ENCODE measurements at places on chromosomes 6 and 20.

GRCh38 chr6:147267658-147268057, 63.4 kb downstream of the STXBP5 start:
- DNase-seq: no peak

GRCh38 chr6:81725127-81725526, 27.4 kb downstream of the TENT5A start:
- DNase-seq: no peak

- no peak for DNase-seq
These were observed 154.3 kb downstream of the CCDC170 start for GRCh38 chr6:151647976-151648639.

DNA sequence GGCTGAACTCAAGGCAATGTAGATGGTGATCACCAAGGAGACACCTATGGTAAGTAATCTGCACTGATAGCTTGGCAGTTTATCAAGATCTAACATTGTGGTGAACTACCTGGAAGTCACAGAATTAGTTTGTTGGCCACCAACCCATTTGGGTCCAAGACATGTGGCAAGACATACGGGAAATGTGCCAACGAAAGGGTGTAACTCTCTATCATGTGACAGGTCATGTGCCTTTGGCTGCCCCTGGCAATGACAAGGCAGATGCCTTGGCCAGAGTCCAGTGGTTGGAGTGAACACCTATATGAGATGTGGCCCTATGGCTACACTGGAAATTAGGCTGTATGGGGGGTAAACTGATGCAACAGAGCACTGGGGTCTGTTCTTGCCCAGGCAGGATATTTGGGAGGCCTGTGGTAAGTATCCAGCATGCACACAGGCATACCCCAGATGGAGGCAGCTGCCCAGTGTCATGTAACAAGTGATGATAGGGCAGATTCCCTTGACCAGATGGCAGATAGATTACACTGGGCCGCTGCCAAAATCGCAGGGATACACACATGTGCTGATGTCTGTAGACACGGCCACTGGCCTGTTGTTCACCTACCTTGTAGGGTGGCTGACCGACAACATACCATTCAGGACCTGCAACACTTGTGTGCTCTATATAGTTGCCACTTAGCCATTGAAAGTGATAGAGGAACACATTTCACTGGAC, 35.5 kb upstream of the HSF2 start:
- DNase-seq: no peak

GRCh38 chr6:18119236-18119635, 3.2 kb downstream of the NHLRC1 start:
- DNase-seq: no peak

- no peak for DNase-seq
These were observed 298.8 kb upstream of the FERMT1 start for GRCh38 chr20:6421321-6422248.

- no peak for DNase-seq
These were observed 22.9 kb downstream of the CYP39A1 start for GRCh38 chr6:46629691-46630090.

DNA sequence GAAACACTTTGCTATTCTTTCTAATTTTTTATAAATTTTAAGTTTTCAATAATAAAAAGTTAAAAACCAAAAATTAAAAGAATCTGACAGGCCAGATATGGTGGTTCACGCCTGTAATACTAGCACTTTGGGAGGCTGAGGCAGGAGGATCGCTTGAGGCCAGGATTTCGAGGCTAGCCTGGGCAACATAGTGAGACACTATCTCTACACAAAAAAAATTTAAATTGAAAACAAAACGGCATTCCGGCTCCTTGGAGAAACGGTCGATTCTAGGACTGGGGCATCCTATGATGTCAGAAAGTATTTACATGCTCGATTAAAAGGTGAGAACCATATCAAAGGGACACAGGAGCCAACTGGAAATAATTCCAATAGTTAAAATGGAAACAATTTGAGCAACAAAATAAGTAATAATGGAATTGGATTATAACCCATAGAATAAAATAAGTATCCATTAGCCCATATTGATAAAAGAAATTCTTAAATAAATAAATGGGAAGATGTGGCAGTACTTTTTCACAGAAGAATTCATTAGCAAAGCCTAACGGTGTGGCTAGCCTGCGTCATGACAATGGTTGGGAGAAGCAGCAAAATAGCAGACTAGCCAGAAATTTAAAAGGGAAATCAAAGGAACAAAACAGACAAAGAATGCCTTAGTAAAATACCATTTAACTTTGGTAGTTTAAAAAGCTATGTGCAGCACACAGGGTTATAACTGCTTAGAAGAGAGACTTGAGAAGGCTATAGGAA, 21.3 kb downstream of the HLA-E start:
- no peak for DNase-seq

- no peak for DNase-seq
These were observed 108.3 kb downstream of the CARMIL1 start for GRCh38 chr6:25387483-25387882.

DNA sequence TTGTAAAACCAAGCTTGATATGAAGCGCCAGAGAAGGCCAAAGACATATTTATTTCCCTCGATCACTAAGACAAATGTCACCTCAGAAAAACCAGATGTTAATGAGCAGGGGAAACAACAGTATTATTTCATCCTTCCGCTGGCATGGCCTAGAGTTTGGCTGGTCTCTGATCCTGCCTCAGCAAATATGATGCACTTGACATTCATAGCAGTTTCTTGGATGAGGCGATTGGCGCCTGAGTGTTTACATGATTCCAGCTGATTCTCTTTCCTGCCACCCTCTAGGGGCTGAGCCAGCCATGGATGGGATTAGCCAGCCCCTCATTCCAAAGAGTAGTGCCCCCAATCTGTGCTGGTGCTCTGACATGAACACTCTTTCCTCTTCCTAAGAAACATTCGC, 67.9 kb downstream of the STMND1 start:
- DNase-seq: no peak

Measured in stimulated activated CD4-positive, alpha-beta T cell treated with anti-CD3 and anti-CD28 coated beads, Interleukin-1b, Interleukin-23, amount 100 ng/mL, for 1 hour (primary cell).